ENCODE measurements at places on chromosomes 3 and 15. TPM values are rescaled to one million over a fixed set of nuclear protein-coding genes. Genes with fewer than 3 reads are reported as not detected.

Gene TRH
- not detected for total RNA-seq

- peak; percentile 96 for DNase-seq
Observed at GRCh38 chr15:72785432-72785831, 1.9 kb upstream of the ADPGK start.

DNA sequence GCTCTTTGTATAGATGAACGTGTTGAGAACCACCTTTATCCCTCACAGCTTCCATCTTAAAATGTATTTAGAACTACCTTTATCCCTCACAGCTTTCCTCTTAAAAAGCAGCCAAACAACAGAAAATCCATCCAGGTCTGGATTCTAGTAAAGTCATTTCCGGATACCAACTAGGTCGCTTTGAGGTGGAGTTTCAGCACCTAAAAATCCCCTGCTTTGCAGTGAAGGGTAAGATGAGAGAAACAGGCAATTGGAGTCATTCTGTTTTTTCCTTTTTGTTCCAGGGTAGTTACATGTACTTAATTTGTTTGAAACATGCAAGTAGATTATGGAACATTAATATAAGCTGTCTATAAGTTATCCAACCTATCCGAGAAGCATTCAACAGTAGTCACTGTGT is 192.0 kb downstream of the UBE2E2 start:
- no peak for DNase-seq

- no peak for DNase-seq
Observed at GRCh38 chr15:69119683-69120395, 40.6 kb upstream of the GLCE start.

Gene SMCO1
- total RNA-seq, result not detected

GRCh38 chr3:63192248-63192647 is 85.9 kb upstream of the SYNPR start:
- no peak for DNase-seq

DNA sequence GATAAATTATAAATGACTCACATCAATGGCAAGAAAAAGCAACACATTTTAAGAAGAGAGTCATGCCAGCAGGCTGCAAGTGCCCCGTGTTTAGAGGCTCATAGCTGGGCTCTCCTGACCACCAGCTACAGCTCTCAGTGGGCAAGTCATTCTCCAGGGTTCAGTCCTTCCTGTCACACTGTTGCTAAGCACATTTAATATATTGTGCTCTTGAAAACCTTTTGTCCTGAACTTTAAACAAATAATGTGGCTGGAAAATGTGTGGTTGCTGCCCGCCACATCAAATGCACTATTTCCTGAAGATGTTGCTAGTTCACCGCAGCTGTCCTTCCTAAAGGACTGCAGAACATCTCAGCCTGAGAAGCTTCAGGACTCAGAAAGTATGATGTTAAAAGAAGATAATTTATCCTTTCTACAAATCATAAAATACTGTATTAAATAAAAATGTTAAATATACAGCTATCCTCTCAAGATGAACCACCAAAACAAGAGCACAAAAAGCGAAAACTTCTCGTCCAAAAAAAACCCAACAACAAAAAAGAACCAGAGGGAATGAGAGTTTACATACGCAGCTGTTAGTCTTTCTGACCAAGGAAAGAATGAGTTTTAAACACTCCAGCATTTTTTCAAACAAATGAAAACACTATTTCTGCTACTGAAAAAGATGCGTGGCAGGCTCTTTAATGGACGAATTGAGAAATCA is 951 bp downstream of the TARS3 start:
- DNase-seq, result peak; percentile 69

DNA sequence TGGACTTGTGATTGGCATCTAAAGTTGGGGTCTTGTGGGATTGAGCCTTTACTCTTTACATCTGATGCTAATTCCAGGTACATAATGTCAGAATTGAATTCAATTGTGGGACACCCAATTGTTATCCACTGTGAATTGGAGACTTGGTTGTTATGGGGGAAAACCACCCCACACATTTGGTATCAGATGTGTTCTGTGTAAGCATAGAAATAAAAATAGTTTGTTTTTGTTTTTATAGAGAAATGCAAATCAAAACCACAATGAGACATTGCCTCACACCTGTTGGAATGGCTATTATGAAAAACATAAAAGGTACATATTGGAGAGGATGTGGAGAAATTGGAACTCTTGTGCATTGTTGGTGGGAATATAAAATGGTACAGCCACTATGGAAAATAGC is 58.5 kb downstream of the CPA3 start:
- DNase-seq, result no peak

- peak; percentile 93 for DNase-seq
Observed at GRCh38 chr3:58049143-58049785, 41.0 kb downstream of the FLNB start.

Gene ZNF502
- total RNA-seq, result 0.79 TPM

Gene TRPM1
- 0.08 TPM for total RNA-seq

DNA sequence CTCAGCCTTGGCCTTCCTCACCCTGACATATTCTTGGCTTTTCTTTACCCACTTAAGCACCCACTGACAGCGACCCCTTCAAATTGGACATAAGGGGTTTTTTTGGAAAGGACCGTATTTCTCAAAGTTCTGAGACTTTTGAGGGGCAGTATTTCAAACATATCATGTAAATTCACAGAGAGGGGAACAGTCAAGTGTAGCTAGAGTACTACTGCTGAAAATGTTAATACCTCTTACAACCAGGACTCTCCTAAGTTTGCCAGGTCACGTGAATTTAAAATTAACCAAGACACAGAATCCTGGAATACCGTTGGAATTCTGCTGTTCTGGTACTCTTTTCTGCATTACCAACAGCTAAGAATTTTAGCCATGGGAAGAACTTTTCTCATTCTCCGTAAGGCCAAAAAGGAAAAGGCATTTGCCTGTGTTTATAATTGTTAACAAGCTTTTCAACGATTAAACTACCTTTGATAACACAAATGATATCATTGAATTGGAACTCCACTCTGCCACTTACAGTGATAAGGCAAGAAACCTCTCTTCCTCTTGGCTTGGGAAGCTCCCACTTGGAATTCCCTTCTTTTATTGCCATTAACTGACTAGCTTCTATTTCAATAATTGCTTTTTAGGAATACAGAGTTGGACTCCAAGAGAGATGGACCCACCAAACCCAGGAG is 597 bp upstream of the GBE1 start:
- no peak for DNase-seq

DNA sequence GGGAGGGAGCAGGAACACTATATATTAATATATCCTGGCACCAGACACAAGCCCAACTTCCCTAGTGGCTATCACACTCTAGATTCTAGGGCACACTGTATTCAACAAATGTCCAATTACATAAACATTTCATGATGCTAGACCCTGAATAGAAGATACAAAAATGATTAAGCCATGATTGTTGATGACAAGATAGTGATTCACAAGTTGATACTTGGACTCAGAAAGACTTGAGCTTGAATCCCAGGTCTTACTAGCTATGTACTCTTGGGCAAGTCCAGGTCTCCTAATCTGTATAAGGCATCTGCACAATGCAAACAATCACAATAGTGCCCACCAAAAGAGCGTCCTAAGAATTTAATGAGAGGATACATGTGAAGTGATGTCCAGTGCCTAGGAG is 10.0 kb upstream of the SNTN start:
- DNase-seq, result no peak

DNA sequence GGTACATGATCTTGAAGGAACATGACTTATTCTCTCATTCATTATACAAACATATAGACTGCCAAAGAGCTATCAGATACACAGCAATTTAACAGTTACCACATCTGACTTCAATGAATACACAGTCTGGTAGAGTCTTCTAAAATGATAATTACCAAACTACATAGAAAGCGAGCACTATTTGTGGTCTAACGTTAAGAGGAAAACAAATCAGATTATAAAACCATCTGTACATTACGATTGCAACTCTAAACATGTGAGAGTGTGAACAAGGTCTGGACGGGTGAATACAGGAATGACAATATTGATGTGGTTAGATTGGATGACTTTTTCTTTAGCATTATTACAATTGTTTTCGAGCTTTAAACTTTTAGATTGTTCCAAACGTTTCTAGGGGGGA is 16.3 kb downstream of the CX3CR1 start:
- DNase-seq, result no peak
